Stimulated activated CD8-positive, alpha-beta memory T cell treated with anti-CD3 and anti-CD28 coated beads, Interleukin-7, amount 100 ng/mL, for 1 hour (primary cell): ENCODE measurements at places on chromosomes 7 and 10.

DNA sequence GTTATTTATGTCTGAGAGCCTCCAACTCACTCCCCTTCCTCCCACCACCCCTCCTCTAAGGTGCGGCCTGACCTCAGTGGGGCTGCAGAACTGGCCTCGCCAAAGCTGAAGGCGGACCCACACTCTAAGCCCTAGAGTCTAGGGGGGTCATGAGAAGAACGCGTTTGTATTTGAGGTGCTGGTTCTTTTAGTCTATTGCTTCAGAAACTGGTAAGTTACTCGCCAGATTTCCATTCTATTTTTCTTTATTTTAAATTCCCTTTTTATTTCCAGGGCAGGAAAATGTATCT lies 357.5 kb downstream of the DNAJB6 start:
- no peak for DNase-seq

- DNase-seq: no peak
Observed at GRCh38 chr7:80895056-80895455, 23.8 kb downstream of the SEMA3C start.

GRCh38 chr7:151062399-151063211 lies 3.2 kb downstream of the SLC4A2 start:
- DNase-seq: no peak

DNA sequence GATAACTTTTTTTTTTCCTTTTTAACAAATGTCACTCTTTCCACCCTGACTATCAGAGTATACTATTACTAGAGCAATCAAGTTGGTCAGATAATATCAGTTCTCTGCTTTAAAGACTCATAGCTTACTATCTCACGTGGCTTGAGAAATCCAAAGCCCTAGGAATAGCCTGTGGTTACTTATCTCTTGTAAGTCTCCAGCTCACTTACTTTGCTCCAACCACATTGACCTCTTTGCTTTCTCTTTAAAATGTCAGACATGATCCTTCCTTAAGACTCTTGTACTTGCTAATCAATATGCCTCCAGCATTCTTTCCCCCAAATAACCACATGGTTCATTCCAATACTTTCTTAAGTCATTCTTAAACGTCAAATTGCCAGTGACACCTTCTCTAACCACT lies 1292.2 kb downstream of the REEP3 start:
- no peak for DNase-seq

- DNase-seq: no peak
Observed at GRCh38 chr10:14727465-14727864, 47.2 kb downstream of the FAM107B start.

- DNase-seq: no peak
Observed at GRCh38 chr7:91343420-91343960, 79.3 kb downstream of the FZD1 start.

DNA sequence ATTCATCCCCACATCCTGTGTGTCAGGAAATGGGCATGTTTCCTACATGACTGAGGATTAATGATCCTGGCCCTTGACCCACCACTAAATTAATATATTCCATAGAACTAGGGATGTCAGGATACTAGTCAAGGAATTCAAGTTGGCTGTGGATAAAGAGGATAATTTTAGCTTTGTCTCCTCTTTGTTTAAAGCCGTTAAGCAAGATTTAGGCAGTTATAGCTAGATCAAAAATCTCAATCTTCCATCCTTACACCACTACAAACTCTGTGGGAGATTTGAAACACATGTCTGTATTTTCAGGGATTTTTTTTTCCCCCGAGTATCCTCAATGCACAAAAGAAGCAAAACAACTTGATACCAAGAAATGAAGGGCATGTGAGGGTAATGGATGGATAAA lies 417.1 kb downstream of the MAGI2 start:
- no peak for DNase-seq

GRCh38 chr10:78448994-78449418 lies 415.3 kb downstream of the RPS24 start:
- DNase-seq: no peak

DNA sequence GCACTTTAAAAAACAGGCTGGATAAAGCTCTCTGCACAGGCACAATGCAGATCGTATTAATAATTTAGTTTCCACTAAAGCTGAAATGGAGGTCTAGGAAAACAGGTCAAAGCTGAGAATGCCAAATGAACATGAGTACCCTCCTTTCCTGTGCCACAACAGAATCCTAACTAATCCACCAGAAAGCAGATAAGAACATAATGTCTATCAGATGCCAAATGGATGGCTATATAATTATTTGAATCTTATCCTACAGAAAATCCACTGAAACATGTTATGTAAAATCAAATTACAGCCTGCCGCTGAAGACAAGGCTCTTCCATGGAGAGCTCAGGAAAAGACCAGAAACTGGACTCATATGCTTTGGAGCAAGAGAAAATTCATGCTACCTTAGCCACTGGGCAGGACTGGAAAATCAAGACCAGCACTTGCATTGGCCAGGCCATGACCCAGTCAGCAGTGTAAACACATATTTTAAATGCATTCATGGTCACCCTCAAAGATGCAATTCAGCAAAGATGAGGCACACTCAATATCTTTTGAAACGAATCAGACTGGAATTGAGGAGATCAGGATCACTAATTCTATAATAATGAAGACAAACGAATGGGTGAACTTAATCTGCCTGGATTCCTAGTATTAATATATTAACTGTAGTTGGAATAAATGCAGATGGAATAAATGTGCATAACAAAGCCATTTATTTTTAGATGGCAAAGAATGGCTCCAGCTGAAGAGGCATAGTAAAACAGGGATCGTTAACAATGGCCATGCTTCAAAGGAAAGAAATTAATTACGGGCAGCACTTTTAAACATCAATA lies 13.2 kb downstream of the ANK3 start:
- DNase-seq: no peak

DNA sequence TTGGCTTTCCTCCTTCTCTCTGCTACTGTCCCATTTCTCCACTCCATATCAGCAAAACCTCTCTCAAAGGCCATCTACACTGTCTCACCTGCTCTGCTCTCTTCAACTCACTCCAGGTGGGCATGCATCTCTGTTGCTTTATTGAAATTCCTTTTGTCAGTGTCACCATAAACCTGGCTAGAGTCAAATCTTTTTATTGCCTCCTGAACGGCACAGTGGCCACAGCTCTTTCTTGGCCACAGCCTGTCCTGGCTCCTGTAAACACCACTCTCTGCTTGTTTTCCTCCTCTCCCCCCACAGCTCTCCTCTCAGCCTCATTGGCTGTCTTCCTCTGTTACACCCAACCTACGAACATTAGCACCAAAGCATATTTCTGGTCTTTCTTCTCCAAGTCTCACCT lies 31.1 kb upstream of the TMEM273 start:
- no peak for DNase-seq

DNA sequence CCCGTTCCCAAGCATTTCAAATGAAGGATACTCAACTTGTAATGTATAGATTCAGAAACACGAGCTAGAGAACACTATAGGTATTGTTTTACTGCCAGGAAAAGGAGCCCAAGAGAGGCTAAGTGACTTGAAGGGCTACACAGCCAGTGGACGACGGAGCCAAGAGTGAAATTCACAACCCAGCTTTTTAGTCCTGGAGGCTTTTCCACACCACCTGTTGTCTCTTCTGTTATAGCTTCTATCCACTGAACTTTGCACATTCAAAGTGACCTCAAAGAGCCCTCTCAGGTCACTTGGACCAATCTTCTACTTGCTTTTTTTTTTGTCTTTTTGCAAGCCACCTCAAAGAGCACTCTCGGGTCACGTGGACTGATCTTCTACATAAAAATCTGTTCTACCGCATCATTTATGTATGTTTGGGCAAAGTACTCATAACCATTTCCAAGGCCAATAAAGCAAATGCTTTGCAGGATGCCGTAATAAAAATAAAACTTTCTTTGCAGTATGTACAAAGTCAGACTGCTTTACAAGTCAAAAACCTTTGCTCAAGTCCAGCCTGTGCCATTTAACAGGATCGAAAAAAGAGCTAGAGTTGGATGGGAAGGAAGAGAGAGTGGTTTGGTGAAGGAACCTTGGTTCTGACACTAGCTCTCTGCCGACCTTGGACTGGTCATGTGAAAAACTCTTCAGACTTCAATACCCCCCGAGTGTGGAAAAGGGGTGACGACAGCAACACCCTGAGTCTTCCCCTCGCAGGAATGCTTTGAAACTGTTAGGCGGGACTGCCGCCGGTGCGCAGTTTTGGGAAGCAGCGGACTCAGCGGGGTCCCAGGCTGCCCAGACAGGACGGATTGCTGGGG lies 821 bp downstream of the SLC35B4 start:
- DNase-seq: no peak

- DNase-seq: no peak
Observed at GRCh38 chr10:486206-486605, 203.3 kb downstream of the DIP2C start.

DNA sequence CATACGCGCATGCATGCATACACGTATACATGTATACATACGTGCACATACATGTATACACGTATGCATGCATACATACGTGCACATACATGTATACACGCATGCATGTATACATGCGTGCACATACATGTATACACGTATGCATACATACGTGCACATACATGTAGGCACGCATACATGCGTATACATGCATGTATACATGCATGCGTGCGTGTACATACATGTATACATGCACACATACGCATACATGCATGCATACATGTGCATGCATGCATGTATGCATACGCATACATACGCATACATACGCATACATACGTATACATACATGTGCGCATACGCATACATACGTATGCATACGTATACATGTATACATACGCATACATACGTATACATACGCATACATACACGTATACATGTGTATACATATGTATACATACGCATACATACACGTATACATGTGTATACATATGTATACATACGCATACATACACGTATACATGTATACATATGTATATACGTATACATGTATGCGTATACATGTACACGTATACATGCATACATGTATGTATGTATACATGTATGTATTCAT lies 19.0 kb upstream of the MTURN start:
- DNase-seq: no peak

- no peak for DNase-seq
Observed at GRCh38 chr10:131788386-131788785, 112.4 kb upstream of the PPP2R2D start.

GRCh38 chr10:104613406-104613805 lies 27.7 kb upstream of the SORCS3 start:
- DNase-seq: no peak

GRCh38 chr7:45570797-45571196 lies 3.4 kb upstream of the ADCY1 start:
- DNase-seq: no peak

- DNase-seq: no peak
Observed at GRCh38 chr7:104791080-104791479, 222.9 kb upstream of the KMT2E start.

GRCh38 chr10:62354916-62355315 lies 19.3 kb upstream of the ZNF365 start:
- DNase-seq: no peak

GRCh38 chr7:90839316-90839715 lies 243.2 kb downstream of the CDK14 start:
- DNase-seq: no peak

DNA sequence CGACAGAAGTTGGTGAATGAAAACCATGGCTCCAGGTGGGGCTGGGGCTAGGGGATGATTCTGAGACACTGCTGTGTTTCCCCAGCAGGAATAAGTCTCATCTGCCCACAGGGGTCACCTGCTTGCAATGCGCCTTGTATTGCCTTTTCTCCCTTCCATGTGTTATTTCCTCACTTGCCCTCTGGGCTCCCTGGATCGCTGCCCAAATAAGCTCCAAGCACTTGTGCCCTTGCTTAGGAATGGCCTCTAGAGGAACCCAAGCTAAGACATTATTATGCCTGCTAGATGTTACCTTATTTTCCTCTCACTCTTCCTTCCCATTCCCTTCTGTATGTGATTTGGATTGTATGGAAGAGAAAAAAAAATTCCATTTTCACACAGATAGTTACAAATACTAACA lies 24.8 kb upstream of the PLPP4 start:
- DNase-seq: no peak

DNA sequence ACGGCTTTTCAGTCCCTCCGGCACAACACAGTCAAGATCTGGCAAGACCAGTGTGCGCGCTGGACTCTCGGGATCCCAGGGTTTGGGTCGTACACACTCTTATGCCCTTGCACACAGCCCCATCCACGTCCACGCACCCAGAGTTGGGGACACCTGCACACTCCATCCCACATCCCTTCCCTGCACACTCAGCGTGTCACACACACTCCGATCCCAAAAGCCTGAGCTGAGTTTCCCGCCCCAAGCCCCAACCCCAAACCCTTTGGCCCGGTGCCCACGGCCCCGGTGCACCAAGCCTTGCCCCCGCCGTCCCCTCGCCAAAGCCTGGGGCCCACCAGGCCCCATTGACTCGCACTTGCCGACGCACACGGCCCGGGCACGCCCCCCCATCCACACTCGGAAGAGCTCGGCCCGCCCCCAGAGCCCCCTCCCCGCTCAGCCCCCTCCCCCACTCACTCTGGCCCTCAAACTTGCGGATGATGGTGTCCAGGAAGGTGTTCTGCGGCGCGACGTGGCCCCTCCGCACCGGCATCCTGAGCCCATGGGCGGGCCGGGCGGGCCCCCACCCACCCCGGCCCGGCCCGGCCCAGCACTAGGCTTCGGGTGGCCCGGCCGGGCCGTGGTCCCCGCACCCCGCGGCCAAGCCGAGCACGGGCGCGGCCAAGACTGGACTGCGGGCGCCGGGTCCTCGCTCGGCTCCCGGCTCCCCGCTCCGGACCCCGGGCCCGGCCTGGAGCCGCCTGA lies 567 bp downstream of the KCNH2 start:
- DNase-seq: no peak

DNA sequence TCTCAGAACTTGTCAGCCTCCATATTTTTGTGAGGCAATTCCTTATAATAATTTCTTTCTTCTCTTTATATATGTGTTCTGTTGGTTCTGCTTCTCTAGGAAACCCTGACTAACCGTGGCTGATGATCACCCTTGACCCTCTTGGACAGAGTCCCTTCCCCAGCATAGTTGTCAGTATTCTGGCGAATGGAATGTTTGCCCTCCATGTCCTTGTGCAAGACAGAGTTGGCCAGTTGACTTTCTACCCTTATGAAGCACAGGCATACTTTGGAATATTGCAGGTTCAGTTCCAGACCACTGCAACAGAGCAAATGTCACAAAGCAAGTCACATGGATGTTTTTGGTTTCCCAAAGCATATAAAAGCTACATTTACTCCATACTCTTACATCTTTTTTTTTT lies 297.7 kb upstream of the SHH start:
- DNase-seq: no peak

GRCh38 chr10:4334015-4334414 lies 492.0 kb upstream of the AKR1E2 start:
- no peak for DNase-seq

DNA sequence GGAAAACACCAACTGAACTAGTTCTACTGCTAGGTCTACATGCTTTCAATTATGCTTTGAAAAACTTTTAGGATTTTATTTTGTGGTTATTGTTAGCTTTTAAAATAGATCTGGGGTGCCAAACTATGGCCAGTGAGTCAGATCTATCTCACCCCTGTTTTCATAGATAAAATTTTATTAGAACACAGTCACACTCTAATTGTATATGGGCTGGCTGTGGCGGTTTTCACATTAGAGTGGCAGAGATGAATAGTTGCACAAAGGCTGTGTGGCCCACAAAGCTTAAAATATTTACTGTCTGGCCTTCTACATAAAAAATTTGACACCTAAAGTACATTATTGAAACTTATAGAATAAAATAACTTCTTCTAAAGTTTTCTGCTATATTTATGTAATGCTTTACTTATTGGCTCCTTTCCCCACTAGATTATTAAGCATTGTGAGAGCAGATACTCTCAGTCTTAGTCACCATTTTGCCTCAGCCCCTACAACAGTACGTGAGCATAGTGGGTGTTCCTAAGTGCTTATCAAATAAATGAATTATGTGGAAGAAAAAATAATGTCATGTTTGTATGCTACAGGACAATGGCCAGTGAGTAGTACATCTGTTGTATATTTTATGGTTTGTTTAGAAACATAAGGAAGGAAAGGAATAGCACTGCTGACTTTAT lies 5.4 kb upstream of the SUV39H2 start:
- no peak for DNase-seq
